ENCODE measurements at places on chromosomes 11 and 22. TPM values are rescaled to one million over a fixed set of nuclear protein-coding genes. Genes with fewer than 3 reads are reported as not detected.

FTH1 gene
- total RNA-seq = 1,243 TPM

TNNI2 gene
- total RNA-seq = not detected

CARD16 gene
- 42.3 TPM for total RNA-seq

OLFML1 gene
- total RNA-seq = 0.09 TPM

MMP7 gene
- total RNA-seq = 0.18 TPM

NCF4 gene
- total RNA-seq = not detected

DERL3 gene
- 0.63 TPM for total RNA-seq

ALDH3B2 gene
- total RNA-seq = not detected

TRIM49D1 gene
- total RNA-seq = not detected

PRR33 gene
- not detected for total RNA-seq

C11orf91 gene
- 0.38 TPM for total RNA-seq

PRR14L gene
- 24.2 TPM for total RNA-seq

CRACR2B gene
- total RNA-seq = 4.8 TPM

APOL3 gene
- total RNA-seq = 31.8 TPM

OR52E8 gene
- total RNA-seq = not detected

OR10A2 gene
- total RNA-seq = not detected

CARD10 gene
- total RNA-seq = 52.6 TPM

KRTAP5-8 gene
- not detected for total RNA-seq

MARK2 gene
- total RNA-seq = 12.0 TPM

NOX4 gene
- total RNA-seq = 19.8 TPM

VSIG10L2 gene
- not detected for total RNA-seq

OR5A1 gene
- total RNA-seq = not detected

ROBO4 gene
- total RNA-seq = 151 TPM

GUCY1A2 gene
- total RNA-seq = 0.99 TPM

PACS1 gene
- 18.6 TPM for total RNA-seq

KCNJ5 gene
- 0.09 TPM for total RNA-seq

OR5A2 gene
- total RNA-seq = not detected

PC gene
- total RNA-seq = 8.8 TPM

DTX4 gene
- total RNA-seq = 0.18 TPM

SYCE3 gene
- not detected for total RNA-seq

PTGDR2 gene
- not detected for total RNA-seq

RIMBP3C gene
- total RNA-seq = 0.09 TPM

HMOX1 gene
- 49.2 TPM for total RNA-seq

OVCH2 gene
- total RNA-seq = not detected

RAB3IL1 gene
- 0.45 TPM for total RNA-seq

INPP5J gene
- 0.47 TPM for total RNA-seq

OOSP2 gene
- total RNA-seq = not detected

MGAT3 gene
- 0.47 TPM for total RNA-seq

OR52N4 gene
- not detected for total RNA-seq
